ENCODE measurements at places on chromosomes 3 and 15.
A peak's percentile ranks its signal among the peaks of the same experiment; 100 is the strongest.

DNA sequence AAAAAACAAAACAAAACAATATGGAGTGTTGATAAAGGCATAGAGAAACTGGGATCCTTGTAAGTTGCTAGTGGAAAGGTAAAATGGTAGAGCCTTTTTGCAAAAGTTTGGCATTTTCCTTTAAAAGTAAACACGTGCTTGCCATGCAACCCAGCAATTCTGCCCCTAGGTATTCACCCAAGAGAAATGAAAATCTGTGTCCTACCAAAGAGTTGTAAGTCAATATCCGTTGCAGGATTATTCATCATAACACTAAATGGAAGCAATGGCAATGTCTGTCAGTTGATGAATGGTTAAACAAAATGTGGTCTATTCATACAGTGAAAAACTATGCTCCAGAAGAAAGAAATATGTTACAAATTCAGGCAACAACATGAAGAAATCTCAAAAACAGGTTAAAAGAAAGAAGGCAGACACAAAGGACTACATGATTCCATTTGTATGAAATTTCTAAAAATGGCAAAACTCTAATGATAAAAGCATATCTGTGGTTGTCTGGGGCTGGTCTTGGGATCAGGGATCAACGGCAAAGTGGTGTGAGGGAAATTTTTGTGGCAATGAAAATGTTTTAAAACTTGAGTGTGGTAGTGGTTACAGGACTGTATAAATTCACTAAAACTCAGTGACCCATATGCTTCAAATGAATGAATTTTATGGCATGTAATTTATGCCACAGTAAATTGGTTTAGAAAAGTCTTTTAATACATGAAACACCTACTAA is 229.6 kb downstream of the OPA1 start:
- no peak for DNase-seq

DNA sequence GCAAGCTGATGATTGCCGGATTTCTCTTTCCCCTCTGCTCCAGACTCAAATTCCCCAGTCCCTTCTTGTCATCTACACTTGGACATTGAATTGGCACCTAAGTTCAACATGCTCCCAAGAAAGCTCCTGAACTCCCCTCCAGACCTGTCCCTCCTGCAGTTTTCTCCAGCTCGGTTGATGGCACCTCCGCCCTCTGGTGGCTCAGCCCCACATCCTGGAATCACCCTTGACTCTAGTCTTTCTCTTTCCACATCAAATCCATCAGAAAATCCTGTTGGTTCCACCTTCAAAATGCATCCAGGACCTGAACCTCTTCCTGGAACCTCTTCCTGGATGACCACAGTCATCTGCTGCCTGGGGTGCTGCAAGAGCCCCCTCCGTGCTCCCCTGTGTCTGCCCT is 60.1 kb downstream of the RASGRF1 start:
- no peak for DNase-seq

- DNase-seq = no peak
Measured at GRCh38 chr3:160928183-160928726, 172.2 kb downstream of the PPM1L start.

- DNase-seq = no peak
Measured at GRCh38 chr3:178352326-178353005, 183.8 kb upstream of the KCNMB2 start.

DNA sequence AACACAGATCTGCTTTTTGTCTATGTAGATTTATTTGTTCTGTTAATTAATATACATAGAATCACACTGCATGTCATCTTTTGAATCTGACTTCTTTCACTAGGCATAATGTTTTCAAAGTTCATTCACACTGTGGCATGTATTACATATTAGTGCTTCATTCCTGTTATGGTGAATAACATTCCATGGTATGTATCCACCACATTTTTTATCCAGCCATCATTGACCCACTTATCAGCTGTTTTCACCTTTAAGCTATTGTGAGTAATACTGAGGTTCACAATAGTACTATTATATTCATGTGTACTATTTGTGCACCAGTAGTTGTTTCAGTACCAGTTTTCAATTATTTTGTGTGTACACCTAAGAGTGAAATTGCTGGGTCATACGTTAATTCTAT is 230.6 kb upstream of the CNTN3 start:
- DNase-seq = no peak

DNA sequence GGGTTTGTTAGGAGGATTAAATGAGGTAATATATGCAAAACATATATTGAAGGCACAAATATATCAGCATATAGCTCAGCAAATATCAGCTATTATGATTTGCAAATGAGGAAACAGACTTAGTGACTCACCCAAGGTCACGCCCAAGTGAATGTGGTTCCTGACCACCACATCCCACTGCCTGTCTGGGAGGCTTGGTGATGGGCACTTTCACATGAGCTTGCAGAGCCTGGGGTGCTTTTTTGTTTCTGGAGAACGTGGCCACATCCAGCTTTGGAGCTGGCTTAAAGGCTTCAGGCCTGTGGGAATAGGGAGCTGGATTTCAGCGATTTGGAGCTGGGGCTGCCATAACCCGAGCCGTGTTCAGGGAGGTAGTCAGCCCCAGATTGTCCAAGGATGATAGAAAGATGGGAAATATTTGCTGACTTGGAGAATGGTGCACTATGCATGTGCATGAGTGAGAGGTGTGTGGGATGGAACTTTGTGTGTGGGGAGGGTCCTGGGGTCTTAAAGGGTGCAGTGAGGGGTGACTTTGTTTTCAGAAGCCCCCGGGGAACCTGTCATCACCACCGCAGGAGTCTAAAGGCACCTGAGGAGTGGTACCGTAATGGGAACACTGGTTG is 12.0 kb upstream of the FGD5 start:
- DNase-seq = no peak

DNA sequence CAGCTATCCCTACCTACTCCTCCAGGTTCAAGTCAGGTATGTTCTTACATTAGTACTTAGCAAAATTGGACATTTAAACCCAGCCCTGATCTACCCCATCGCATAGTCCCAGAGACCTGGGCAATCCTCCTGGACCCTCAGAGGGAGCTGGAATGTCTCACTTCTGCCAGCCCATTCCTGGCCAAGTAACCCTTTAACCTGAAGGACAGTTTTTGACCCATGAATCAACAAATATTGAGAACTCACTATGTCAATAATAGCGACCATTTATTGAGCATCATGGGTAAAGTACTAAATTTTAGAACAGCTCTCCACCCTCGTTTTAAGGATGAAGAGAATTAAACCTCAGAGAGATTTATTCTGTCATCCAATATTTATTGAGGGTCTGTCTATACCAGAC is 70.4 kb downstream of the RBPMS2 start:
- DNase-seq = no peak

DNA sequence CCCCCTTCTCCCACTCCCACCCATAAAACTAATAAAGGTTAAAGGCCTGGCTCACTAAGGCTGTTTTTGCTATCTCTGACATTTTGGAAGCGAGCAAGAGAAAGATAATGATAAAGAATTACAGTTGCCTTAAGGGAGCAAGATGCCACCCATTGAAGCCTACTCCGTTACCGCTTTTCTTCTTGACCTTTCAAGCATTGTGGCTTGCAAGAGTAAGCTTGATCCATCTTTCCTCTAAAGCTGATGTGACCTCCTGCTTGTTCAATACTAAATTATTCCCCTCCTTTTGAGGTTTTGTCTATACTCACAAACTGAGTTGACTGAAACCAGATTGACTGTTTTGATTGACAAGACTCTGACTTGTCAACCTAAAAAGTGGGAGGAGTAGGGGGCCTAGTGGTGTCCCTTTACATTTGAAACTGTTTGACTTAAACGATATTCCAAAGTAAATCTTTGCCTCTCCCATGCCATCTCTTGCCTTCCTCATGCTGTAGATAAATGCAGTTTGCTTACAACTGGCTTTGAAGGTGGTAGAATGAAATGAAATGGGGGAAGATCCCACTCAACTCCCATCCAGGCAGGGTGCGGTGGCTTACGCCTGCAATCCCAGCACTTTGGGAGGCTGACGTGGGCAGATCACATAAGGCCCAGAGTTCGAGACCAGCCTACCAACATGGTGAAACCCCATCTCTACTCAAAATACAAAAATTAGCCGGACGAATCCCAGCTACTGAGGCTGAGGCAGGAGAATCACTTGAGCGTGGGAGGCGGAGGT is 8.0 kb downstream of the TRIM71 start:
- no peak for DNase-seq

- DNase-seq = no peak
Measured at GRCh38 chr3:64133272-64133671, 92.0 kb downstream of the PRICKLE2 start.

- DNase-seq = no peak
Measured at GRCh38 chr15:72387741-72388140, 10.4 kb upstream of the TMEM202 start.

- no peak for DNase-seq
Measured at GRCh38 chr15:78004222-78004727, 73.2 kb downstream of the TBC1D2B start.

GRCh38 chr3:132660811-132661070 is 612 bp downstream of the UBA5 start:
- no peak for DNase-seq

- DNase-seq = no peak
Measured at GRCh38 chr15:51401051-51401780, 59.8 kb downstream of the GLDN start.

GRCh38 chr15:43776718-43777266 is at the start of gene ELL3:
Gene ELL3 (minus strand): TSS chr15:43776966. CDS start chr15:43776901, 65 bp downstream.
- DNase-seq = peak; percentile 77

GRCh38 chr3:102141096-102141927 is 292.0 kb downstream of the NFKBIZ start:
- no peak for DNase-seq

DNA sequence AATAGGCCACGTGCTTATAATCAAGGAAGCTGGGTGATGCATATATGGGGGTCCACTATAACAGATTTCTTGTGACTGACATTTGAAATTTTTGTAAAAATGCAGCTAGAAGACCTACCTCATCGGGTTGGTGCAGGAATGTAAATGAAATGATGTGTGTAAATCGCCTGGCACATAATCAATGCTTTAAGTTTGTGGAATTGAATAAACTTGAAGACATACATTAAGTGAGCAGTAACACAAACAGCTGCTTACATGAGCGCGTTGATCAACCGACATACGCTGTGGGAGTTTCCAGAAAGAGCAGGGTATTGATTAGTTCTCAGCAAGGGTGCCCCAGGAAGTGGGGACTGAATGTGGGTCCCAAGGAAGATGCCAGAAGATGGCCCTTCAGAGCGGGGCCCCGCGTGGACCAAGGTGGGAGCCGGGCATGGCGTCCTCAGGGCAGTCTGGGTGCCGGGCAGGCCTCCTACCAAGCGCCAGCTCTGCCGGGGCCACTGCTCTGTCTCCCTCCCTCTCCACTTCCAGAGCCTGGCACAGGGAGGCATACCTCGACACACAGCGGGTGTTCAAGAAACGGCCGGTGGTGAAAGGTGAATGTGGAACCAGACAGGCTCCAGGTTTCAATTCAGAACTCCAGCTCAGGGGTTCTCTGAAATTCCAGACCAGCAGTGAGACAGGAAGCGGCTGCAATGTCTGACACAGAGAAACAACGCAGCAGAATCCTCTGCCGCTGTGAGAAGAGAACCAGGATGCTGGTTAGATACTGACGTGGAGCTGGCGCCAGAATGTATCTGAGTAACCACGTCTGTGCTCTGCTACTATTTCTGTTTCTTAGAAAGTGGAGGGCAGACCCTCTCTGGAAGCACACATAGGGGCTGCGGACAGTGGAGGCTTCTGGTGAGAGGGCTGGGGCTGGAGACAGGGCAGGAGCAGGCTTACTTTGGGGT is 12.6 kb downstream of the BFSP2 start:
- DNase-seq = no peak

GRCh38 chr15:52652984-52653383 is 26.2 kb downstream of the ATOSA start:
- DNase-seq = no peak

- no peak for DNase-seq
Measured at GRCh38 chr3:131250466-131250865, 131.1 kb upstream of the NUDT16 start.

DNA sequence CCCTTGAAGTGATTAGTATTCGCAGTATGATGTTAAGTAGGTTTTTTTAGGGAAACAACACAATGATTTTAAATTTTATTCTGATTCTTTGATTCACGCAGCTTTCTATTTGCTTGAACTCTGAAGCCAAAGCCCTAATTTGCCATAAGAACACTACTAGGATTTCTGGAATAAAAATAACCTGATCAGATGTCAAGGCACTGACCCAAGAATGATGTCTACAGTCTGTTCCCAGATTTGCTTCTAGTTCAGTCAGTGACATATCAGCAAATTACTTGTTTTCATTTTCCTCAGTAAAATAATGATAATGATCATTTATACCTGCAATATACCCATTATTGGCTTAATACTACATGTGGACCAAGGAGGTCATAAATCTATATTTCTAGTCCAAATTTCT is 179.5 kb upstream of the EIF1B start:
- DNase-seq = no peak

DNA sequence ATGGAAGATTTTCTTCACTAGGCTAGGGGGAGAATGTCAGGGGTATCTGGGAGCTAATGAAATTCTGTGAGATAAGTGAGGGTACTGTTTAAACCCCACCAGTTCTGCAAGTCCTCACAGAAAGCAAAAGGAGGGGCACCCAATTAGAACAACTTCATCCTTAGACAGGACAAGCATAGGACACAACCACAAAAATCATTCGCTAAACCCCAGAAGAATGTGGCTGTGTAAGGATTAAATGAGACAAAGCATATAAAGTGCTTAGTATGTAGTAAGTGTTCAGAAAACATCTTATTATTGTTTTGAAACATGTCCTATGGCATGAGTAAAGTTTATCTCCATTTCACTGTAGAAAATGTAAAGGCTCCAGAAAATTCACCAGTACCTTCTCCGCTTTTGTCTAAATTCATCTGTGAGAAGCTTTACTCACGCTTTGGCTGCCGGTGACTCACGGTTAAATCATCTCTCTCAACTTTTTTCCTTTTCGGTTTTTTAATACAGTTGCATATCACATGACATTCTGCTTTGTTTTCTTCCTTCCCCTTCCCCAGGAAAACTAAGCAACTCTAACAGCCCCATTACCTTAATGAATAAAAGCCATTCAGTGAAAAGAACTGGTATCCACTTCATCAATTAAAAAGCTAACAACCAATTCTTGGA is 1.7 kb downstream of the CLRN1 start:
- no peak for DNase-seq

DNA sequence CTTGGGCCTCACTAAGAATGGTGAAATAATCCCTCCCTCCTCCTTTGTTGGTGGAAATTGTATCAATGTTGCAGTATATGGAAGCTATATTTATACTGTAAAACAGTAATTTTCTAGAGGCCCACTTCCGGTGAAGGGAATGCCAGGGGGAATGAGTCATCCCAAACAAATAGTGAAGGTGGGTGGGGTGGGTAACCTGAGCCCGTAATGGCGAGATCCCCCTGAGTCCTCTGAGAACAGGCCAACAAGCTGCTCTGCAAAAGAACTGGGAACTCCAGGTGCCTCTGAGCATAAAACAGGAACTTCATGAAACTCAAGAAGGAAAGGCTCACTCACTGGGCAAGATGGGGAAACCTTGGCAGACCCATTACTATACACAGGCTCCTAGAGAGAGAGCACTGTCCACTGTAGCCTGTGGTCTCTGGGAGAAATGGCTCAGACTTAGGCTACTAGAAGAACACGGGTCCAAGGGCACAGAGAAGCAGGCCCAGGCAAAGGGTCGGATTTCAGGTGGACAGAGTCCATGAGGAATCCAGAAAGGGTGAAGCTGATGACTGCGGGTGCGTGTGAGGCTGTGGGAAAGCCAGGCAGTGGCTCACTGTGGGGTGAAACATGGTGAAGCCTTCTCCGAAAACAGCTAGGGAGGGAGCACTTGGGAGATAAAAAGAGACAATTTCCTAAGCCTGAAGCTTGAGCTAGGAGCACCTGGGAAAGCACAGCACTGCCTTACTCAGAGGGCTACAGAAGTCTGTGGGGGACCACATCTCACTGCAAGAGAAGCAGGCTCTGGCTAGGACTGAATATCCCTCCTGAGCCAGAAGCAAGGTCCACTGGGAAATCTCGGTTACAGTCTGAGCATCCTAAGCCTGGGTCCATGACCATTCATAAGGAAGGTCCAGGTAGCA is 19.8 kb downstream of the LARP6 start:
- no peak for DNase-seq

Data from CD4-positive, alpha-beta T cell treated with Interleukin-4 for 1 hour (primary cell).